ENCODE measurements at places on chromosomes 3 and 15. TPM values are rescaled to one million over a fixed set of nuclear protein-coding genes. Genes with fewer than 3 reads are reported as not detected.

Gene PDE12
- total RNA-seq, result 35.5 TPM

- no peak overlapping the region for H3K27ac ChIP-seq
- no peaks in the 10 kb centered on the region for H3K36me3 ChIP-seq
- no peak for DNase-seq
Measured at GRCh38 chr15:51816611-51817010, 12.8 kb upstream of the TMOD3 start.

DNA sequence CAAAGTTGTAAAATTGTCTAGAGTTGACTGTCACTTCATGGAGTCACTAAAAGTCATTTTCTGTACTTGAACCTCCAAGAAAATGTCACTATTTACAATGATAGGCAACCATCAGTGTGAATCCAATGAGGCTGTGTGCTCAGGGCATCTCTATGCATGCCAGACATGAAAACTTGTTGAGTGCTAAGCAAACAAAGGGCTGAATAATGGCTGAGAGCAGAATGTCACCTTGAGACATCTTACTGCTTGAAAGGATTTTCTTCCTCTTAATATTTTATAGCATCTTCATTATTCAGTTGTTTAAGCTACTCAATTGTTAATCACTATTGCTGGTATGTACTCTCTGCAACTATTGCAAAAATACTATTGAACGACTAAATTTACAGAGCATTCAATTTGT lies 184.7 kb downstream of the PLCH1 start:
- H3K36me3 ChIP-seq, result no peaks in the 10 kb centered on the region
- H3K4me1 ChIP-seq, result no peaks in the 10 kb centered on the region
- H3K4me3 ChIP-seq, result no peak overlapping the region
- DNase-seq, result no peak

Gene CMTM8
- 8.1 TPM for total RNA-seq

- no peak overlapping the region for H3K27ac ChIP-seq
- no peak overlapping the region for H3K4me3 ChIP-seq
- no peaks in the 10 kb centered on the region for H3K36me3 ChIP-seq
- H3K27me3 ChIP-seq, result no peaks in the 10 kb centered on the region
- DNase-seq, result no peak
Measured at GRCh38 chr15:67000896-67001295, 64.5 kb upstream of the SMAD3 start.

DNA sequence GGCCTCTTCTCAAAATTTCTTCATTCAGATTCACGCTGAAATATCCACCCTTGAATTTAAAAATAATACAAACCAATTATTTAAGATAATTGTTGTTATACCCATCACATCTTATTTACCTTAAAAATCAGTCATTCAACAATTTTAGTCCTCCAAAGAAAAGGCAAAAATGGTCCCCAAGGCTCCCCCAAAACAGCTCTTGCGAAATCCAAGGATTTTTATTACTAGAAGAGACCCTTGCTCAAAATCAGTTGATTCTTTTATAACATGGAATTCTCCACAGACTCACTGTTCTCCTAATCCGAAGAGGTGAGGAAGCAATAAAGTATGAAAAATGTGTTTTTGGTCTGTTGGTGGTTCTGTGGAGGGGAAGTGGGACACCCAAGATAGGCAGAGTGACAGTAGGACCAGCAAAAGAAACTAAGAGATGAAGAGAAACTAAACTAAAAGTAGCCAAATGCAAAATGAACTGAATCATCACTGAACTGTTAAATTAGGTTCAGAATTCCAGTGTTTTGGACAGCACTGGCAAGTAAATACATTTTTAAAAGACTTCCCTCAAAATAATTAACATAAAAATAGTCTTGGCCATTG lies 19.1 kb upstream of the PLCH1 start:
- no peak for DNase-seq
- H3K36me3 ChIP-seq, result peaks cover 3% of the 10 kb centered on the region
- no peak overlapping the region for H3K27ac ChIP-seq
- no peaks in the 10 kb centered on the region for H3K27me3 ChIP-seq
- H3K4me3 ChIP-seq, result no peak overlapping the region
- no peaks in the 10 kb centered on the region for H3K4me1 ChIP-seq

Gene SLC12A1
- total RNA-seq, result not detected

Gene EOMES
- total RNA-seq, result 9.5 TPM

DNA sequence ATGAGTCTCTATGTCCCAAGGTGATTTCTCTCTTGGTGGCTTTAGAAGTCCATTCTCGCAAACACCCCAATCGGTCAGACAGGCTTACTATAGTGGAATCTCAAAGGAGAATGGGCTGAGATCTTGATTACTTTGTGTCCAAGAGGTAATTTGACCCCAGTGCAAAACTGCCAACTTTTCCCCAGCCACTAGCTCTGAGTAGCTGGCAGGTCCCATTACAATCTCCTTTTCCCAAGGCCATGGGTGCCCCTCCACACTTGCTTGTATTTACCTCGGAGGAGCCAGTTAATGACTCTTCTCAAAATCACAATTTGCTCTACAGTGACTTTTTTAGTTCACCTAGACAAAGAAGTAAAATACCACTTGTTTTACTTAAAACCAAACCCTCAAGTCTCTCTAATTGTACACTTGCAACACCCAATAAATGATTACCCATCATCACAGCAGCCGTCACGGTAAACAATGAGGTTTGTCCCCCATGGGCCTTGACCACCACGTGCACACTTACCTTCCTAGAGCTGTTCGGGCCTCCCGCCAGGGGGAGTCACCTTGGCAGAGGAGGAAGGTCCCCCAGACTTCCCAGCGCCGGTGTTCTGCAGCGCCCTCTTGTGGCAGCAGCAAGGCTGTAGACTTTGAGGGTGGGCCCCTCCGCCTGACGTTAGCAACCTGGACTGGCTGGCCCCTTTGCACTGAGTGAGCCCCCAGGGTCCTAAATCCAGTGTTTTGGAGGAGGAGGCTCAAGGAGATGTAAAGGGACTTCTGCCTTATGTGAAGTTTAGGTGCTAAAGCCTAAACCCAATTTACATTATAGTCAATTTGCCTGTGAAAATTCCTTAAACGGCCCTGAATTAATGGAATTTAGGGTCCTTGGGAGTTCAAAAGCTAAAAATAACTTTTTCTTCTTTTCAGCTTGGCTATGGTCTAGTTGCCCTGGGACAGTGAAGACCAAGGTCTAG lies 18.7 kb upstream of the HDAC11 start:
- no peaks in the 10 kb centered on the region for H3K4me1 ChIP-seq
- no peaks in the 10 kb centered on the region for H3K27me3 ChIP-seq
- H3K36me3 ChIP-seq, result no peaks in the 10 kb centered on the region

DNA sequence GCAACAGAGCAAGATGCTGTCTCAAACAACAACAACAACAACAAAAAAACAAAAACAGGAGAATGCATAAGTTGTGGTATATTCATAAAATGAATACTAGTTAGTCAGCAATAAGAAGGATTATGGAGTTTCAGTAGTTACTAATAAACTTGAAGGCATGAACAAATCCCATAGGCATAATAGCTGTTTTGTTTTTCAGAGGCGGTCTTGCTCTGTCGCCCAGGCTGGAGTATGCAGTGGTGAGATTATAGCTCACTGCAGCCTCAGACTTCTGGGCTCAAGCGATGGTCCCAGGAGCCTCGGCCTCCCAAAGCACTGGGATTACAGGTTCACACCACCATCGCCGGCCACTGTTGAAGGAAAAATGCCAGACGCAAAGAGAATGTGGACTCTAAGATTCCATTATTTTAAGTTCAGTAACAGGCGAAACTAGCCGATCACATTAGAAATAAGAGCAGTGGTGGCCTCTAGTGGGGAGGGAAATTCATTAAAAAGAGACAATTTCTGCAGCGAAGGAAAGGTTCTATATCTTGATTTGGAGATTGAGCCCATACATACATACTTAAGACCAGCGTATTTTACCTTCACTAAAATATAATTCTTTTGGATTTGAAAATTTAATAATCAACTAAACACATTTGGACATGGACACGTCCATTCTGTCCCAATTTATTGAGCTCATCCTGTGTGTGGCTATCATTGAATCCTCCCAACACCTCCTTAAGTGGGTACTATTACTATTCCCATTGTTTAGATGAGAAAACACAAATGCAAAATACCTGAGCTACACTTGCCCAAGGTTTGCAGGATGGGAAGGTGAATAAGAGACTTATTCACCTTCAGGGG lies 27.4 kb upstream of the HDAC11 start:
- peaks cover 13% of the 10 kb centered on the region for H3K4me1 ChIP-seq
- H3K27ac ChIP-seq, result peak overlapping the region; percentile 74
- no peaks in the 10 kb centered on the region for H3K36me3 ChIP-seq

Gene SLC7A14
- total RNA-seq, result not detected

DNA sequence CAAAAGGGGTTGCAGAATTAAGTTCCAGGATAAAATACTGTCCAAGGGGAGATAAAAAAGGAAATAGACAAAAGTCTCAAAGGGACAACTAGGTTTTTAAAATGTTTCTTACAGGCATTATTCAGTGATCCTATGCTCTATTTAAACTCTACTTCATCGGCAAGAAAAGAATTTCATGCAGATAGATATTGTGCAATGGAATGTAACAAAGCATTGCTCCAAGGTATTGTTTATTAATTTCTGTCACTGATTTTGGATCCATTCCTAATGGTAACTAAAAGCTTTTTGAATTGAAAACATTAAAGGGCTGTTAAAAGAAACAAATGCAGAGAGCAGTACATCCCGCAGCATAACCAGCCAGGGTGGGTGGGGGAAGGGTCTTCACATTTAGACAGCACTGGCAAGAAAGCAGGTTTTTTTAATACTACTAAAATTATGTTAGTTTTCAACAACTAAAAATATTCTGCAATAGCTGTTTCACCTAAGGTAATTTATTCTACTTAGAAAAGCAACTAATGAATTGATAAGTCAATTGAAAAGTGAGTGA lies 82.9 kb downstream of the THBS1 start:
- no peak for DNase-seq
- no peak overlapping the region for H3K4me3 ChIP-seq
- no peak overlapping the region for H3K27ac ChIP-seq
- H3K36me3 ChIP-seq, result no peaks in the 10 kb centered on the region

DNA sequence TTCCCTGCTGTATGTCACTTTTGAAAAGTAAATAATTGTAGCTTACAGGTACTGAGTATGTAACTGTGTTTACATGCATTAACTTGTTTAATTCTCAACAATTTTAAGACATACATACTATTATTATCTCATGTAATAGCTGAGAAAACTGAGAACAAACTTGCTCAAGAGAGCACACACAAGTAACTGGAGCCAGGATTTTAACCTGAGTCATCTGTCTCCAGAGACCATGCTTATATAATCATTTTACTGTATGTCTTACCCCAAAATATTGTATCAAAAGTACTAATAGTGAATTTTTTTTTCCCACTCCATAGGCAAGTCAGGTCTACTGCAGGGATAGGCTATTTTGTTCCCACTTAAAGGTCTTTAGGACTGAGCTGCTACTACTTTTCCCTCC lies 95.4 kb downstream of the FEZF2 start:
- no peak overlapping the region for H3K27ac ChIP-seq
- DNase-seq, result no peak
- no peak overlapping the region for H3K4me3 ChIP-seq

GRCh38 chr15:41493902-41494189 lies 172 bp downstream of the ITPKA start:
- H3K36me3 ChIP-seq, result no peaks in the 10 kb centered on the region
- no peak overlapping the region for H3K27ac ChIP-seq
- peaks cover 8% of the 10 kb centered on the region for H3K27me3 ChIP-seq
- peak; percentile 15 for DNase-seq
- H3K4me3 ChIP-seq, result peak overlapping the region; percentile 50
- H3K4me1 ChIP-seq, result peaks cover 11% of the 10 kb centered on the region

GRCh38 chr3:149061776-149062175 lies 24.6 kb downstream of the HLTF start:
- no peak for DNase-seq
- no peaks in the 10 kb centered on the region for H3K4me1 ChIP-seq
- H3K27me3 ChIP-seq, result no peaks in the 10 kb centered on the region
- no peak overlapping the region for H3K4me3 ChIP-seq
- H3K36me3 ChIP-seq, result peaks cover 7% of the 10 kb centered on the region
